ENCODE measurements at places on chromosomes 12 and 14. TPM values are rescaled to one million over a fixed set of nuclear protein-coding genes. Genes with fewer than 3 reads are reported as not detected.

- DNase-seq: no peak
These were observed 2.2 kb downstream of the ORAI1 start for GRCh38 chr12:121628536-121628935.

DNA sequence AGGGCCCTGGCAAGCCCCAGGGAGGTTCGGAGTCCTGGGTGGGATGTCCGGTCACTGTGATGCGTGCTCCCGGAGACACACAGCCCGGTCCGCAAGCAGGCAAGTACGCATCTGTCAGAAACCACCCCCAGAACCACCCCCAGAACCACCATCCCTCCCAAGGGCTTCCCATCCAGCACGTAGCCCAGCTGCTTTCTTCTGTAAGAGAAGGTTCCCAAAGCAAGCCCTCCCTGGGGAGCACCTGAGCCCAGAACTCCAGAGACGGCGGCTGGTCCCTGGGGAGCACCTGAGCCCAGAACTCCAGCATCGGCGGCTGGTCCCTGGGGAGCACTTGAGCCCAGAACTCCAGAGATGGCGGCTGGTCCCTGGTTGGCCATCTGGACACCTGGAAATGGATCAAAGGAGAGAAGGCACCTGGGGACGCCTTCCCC lies 2.6 kb upstream of the FBRSL1 start:
- no peak for DNase-seq

Gene SSTR1
- 1.8 TPM for polyA plus RNA-seq

DNA sequence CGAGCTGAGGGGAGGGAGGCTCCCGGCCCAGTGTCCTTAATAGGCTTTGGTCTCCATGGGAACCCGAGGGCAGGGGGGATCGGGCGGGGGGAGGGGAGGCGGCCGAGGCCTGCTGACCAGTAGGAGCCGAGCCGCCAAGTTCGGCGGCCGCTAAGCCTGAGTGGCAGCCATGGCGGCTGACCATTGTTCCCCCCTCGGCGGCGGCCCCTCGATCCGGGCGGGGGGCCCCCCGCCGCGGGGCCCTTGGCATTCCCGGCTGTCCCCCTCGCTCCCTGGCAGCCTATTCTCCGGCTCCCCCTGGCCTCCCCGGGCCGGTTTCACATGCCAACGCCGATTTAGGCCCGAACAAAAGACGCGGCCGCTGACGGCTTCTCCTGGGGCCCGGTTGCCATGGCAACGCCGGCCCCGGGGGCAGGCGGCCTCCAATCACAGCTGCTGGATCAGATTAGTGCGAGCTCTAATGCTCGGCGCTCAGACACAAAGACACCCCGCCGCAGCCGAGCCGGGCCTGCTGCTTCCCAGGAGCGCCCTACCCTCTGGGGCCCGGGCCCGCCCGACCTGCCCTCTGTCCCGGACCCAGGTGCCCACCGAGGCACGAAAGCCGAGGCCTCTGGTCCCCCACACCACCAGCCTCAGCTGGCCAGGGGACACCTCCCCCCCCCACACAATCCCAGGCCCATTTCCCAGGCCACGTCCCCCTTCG lies 7.3 kb downstream of the MSI1 start:
- DNase-seq: peak; percentile 90

- peak; percentile 68 for DNase-seq
These were observed 7.5 kb downstream of the HEBP1 start for GRCh38 chr12:12992418-12993130.

Gene RPGRIP1
- polyA plus RNA-seq: 0.58 TPM

- no peak for DNase-seq
These were observed 1.0 kb downstream of the CMTM5 start for GRCh38 chr14:23377573-23378563.

Gene PHLDA1
- 40.1 TPM for polyA plus RNA-seq

Gene BDKRB2
- 2.5 TPM for polyA plus RNA-seq

Gene SIX6
- polyA plus RNA-seq: not detected

GRCh38 chr12:27539191-27539631 lies 15.2 kb downstream of the PPFIBP1 start:
- DNase-seq: no peak

DNA sequence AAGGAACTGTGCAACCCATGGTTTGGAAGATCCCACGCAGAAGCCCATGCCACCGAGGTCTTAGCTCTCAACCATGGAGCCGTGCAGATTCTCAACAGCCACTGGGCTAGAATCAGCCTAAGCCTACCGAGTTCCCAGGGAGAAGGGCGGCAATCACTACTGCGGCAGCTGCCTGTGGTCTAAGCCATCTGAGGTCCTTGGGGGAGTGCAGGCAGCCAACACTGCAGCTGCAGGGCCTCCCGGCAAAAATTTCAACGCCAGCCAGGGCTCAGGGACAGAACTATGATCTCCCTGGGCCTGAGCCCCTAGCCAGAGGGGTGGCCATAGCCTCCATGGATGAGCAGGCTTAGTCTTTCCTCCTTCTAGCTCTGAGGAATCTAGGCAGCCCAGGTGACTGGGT lies 156.8 kb upstream of the CLEC14A start:
- no peak for DNase-seq

DNA sequence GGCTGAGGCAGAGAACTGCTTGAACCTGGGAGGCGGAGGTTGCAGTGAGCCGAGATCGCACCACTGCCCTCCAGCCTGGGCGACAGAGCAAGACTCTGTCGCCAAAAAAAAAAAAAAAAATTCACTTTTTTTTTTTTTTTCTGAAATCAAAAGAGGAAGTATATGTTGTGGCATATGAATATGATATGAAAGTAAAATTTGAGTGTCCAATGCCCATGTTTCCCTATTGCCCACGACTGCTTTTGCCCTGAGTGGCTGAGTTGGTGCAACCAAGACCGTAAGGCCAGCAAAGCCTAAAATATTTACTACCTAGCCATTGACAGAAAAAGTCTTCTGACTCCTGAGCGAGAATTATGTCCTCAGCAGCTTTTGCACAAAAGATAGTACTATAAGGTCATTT lies 101.7 kb upstream of the PARP11 start:
- no peak for DNase-seq

Gene MYH6
- polyA plus RNA-seq: 0.13 TPM

Gene GARIN6
- not detected for polyA plus RNA-seq

- DNase-seq: no peak
These were observed 340.1 kb downstream of the GLT1D1 start for GRCh38 chr12:129193263-129193871.

Gene ZNF84
- polyA plus RNA-seq: 93.5 TPM

Gene MANSC4
- polyA plus RNA-seq: 0.95 TPM

DNA sequence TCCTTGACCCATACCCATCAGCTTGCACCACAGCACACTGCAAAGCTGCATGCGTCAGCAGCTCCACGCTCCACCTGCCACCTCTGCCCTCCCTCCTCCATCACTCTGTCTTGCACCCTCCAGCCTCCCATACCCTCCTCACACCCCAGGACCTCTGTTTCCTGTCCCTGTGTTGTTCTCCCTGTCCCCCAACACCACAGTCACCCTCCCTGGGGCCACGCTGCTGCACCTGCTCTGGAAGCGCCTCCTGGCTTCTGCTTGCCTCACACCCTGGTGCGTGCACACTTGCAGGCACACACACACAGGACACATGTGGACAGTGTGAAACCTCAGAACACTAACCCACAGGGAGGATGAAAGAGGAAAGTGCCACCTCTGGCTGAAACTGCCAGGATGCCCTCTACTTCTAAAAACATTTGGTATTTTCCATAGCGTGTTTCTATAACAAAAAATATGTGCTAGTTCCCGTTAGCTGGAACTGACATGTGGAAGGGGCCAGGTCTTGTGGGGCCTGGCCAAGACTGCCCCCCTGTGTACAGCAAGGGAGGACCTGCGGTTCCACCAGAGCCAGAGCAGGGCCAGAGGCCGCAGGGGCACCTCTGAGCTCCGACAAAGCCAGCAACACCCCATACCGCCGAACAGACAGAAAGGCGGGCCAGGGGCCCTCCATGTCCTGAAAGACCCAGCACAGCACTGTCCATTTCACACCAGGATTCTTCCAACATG lies 10.0 kb downstream of the BRF1 start:
- no peak for DNase-seq

Gene PTHLH
- polyA plus RNA-seq: 0.67 TPM

Gene PTPRQ
- 53.1 TPM for polyA plus RNA-seq

Gene ERP27
- polyA plus RNA-seq: 22.6 TPM

DNA sequence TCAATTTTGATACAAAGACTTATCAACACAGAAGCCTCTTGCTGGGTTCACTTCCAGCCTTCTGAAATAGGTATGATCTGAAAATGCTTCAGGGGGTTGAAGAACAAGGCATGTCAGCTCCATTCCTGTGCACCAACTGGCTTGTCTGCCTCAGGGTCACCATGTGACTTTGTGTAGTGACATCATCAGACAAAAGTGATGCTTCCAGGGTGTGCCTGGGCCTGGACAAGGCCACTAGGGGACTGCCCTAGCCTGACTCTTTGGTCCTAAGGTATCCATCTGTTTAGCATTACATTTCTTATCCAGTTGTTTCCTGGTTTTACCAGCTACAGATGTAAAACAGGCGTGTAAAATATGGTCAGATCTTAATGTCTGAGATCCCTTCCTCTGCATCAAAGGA lies 155.6 kb downstream of the CAND1 start:
- no peak for DNase-seq

Gene CLEC7A
- polyA plus RNA-seq: 2.8 TPM

Gene AICDA
- polyA plus RNA-seq: 0.45 TPM

- DNase-seq: no peak
These were observed 16.8 kb upstream of the SNX6 start for GRCh38 chr14:34646570-34647255.

DNA sequence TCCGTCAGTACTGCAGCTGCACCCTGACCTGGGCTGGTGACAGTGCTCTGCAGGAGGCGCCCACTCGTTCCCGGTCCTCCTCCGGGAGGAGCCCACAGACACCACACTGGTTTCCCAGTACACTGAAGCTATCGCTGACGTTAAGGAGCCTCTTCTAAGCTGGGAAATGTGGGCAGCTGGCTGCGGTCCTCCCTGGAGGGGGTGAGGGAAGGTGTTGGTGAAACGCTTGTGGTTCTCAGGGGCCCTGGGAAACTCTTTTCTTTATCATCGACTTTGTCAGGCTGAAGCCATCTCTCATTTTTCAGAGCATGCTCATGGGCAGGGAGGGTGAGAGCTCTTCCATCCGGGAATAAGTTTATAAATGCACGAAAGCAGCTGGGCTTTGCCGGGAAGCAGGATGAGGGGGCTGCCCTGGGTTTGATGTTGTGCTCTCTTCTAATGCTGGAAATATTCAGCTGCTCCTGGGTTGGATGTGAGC lies 176.0 kb downstream of the CHST11 start:
- DNase-seq: no peak

DNA sequence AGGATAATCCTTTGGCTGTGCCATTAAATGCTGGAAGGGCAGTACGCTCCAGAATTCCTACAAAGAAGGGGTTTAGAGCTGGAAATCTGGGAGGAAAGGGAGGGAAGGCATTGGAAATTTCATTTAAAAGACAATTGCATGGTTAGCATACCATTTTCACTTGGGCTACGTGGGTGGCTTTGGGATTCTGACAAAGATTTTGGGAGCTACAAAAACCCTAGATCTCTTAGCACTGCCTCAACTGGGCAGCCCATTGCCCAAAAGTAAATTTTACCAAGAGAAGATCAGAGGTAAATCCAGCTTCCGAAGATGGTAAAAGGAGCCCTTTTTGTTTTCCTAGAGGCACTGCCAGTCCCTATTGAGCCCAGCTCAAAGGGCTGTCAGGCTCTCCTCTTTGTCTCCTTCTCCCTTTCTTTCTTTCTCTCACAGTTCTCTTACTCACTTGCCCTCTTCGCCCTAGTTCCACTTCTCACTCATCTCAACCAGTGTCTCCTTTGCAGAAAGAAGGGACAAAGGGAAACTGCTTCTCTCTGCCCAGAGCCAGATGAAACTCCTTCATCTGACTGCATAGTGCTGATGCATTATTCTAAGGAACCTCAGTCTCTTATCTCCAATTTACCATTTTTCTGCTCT lies 125.4 kb upstream of the PLEKHA5 start:
- no peak for DNase-seq

DNA sequence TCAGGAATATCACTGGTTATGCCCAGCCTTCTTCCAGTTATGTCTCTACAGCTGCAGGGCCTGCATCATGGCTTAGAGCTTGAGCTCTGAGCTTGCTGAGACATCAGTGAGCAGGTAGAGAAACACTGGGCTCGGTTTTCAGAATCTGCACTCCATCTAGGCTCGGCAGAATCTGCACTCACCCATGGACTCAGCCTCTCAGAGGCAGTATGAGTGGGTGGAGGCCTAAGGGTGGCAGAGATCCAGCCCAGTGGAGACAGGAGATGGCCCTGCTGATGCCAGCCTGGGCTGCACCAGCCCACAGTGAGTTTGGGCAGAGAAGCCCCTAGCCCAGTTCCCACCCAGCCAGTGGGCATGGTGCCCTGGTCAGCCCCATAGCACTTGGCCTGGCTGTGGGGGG lies 12.8 kb downstream of the KRT80 start:
- DNase-seq: no peak

GRCh38 chr14:92252323-92252722 lies 70.6 kb upstream of the SLC24A4 start:
- no peak for DNase-seq

- DNase-seq: peak; percentile 78
These were observed 514 bp downstream of the FBXO34 start for GRCh38 chr14:55271572-55272298.

- no peak for DNase-seq
These were observed 51.5 kb downstream of the NINJ2 start for GRCh38 chr12:611721-612120.

DNA sequence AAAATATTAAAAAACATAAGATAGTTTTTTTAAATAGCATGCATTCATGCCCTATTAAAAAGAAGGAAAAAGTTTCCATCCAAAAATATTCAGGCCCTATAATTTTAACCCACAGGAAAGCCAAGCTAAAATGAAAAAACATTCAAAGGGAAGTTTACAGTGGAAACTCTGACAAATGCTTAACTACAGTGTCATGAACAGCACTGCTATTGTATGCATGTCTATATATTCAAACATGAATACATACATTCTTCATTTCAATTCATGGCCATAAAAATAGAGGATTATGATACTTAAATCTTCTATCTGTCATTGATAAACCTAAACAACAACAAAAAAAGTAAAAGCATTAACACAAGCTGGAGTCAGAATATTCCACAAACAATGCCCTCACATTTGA lies 67.4 kb downstream of the PPP2R5E start:
- no peak for DNase-seq

Gene RASAL1
- 6.3 TPM for polyA plus RNA-seq

- no peak for DNase-seq
These were observed 66.7 kb downstream of the ZFP36L1 start for GRCh38 chr14:68726093-68726695.

Gene SCNN1A
- polyA plus RNA-seq: 80.1 TPM

Gene SLC22A17
- 62.4 TPM for polyA plus RNA-seq
